Right ventricle myocardium inferior (tissue), 1 donor: ENCODE measurements at places on chromosomes 4 and X. TPM values are rescaled to one million over a fixed set of nuclear protein-coding genes. Genes with fewer than 3 reads are reported as not detected.

DNA sequence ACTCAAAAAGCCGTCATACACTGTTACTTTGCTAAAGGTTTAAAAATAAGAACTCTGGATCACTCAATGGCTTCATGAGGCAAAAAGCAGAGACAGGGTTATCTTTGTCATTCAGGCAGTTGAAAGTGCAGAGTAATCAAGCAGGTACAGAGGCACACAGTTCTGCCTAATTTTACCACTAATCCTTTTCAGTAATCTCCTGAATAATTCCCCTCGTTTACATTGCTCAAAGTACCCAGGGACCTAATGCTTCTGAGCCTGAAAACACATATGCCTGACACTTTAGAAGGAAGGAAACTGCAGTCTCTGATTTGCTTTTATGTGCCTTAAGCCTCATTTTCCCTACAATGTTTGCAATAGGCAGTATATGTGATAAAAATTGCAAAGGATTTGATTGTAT, 71.4 kb upstream of the TRAM1L1 start:
- DNase-seq, result no peak

GRCh38 chr4:148330724-148331123, 111.5 kb downstream of the NR3C2 start:
- DNase-seq, result no peak

DNA sequence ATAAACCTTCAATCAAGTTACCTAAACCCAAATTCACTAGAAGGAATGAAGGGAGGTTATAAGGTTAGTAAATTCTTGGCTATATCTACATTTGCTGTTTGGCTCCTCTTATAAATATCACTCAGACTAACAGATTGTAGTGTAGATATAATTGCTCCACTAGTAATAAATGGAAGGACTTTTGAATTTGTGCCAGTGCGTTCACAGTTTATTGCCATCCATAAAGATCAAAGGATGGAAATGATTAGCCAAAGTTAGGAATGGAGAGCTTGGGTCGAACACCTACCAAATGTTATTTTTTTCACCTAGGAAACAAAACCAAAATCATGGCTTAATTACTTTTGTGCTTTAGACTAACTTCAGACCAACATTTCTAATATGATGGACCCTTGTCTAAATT, 9.2 kb downstream of the DTHD1 start:
- no peak for DNase-seq

DNA sequence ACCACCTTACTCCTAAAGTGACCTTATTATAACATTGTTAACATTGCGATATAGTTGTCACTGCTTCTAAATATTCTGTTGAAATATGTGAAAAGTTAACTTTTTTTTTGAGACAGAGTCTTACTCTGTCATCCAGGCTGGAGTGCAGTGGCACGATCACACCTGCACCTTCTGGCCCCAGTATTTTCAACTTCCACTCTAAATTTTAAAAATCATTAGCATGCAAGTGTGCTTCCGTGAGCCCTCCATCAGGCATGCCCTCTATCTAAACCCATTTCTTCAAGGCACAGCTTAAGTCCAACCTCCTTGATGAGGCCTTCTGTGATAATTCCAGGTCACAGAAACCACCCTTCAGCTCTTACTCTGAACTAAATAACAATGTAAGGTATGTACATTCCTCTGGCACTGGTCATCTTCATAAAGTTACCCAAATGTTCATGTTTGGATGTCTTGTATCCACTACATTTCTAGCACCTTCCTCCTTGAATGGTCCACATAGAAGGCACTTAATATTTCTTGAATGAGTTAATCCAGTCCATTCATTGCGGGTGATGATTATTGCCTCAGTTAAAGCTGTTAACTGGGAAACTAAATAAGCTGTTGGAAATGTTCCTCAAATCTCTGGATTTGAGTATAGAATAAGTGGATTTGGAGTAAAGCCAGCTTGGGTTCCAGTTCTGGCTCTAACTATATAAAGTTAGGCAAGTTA, 38.6 kb upstream of the TMEM131L start:
- no peak for DNase-seq

- no peak for DNase-seq
These were observed 12.7 kb downstream of the RASSF6 start for GRCh38 chr4:73607375-73608033.

GRCh38 chrX:48179691-48180090, 16.9 kb downstream of the SSX5 start:
- DNase-seq, result no peak

DNA sequence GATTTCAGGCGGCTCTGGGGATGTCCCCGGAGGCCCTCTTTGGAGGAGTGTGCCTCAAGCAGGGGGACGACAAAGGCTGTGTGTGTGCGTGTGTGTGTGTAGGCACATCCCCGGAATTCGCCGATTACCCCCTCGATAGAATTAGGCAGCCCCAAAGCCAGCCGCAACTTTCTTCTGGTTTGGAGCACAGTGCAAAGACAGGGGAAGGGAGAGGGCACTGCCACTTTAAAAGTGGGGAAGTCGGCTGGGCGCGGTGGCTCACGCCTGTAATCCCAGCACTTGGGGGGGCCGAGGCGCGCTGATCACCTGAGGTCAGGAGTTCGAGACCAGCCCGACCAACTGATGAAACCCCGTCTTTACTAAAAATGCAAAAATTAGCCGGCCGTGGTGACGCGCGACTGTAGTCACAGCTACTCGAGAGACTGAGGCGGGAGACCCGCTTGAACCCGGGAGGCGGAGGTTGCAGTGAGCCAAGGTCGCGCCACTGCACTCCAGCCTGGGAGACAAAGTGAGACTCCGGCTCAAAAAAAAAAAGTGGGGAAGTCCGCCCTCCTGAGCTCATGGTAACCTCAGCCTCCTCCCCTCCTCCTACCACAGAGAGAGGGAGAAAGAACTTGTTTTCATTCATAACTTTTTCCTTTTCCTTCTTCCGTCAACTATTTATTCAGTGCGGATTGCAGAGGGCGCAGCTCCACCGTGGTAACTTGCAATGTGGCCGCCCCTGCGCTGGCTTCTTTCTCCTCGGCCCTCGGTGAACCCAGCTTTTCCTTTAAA, 2.4 kb downstream of the SPRY1 start:
- DNase-seq, result peak; percentile 77

DNA sequence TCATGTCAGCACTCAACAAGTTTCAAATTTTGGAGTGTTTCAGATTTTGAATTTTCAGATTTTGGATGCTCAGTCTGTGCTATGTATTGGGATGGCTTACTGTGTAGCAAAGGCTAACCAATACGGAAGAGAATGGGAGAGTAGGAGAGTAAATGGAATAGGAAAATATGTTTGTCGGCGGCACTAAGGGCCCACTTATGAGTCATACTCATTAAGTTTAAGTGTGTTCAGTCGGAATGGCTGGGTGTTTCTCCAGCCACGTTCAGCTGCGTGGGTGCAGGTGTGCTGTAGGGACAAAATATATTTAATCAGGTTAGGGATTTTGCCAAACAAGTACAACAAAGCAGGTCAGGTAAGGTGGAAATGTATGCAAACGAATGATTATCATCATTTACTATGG, 13.6 kb downstream of the FTHL17 start:
- no peak for DNase-seq

DNA sequence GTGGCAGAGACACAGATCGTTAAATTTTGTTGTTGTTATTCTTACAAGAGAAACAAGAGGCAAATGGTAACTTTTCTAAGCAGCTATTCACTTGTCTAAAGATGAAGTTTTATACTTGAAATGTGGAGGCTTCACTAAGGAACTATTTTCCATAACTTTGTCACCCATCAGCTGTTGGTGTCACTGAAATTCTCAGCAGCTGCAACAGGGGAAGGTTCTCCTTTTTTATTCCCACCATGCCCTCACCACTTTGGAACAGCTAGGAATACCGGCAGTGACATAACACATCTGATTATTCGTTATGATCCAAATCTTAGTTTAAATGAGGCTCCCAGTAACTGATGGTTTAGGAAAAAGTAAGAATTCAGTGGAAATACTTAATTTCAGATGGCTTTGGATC, 147.0 kb upstream of the LEF1 start:
- DNase-seq, result no peak

DNA sequence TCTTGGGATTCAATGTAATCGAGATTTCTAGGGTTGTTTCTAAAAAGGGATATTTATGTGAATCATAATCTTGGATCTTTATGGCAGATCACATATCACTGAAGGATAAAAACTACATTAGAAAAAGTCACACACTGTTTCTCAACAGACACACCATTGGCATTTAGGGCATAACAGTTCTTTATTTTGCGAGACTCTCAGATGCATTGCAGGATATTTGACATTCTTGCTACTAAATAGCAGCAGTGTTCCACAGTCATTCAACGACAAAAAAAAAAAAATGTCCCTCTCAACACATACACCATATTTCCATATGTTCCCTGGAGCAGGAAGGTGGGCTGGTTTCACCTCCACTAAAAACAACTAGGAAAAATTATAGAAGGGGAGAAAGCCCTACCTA, 243.4 kb upstream of the PCDH18 start:
- DNase-seq, result no peak

- no peak for DNase-seq
These were observed 55.4 kb downstream of the C4orf51 start for GRCh38 chr4:145735347-145735675.

- DNase-seq, result no peak
These were observed 54.4 kb downstream of the RNF150 start for GRCh38 chr4:141078871-141079270.

DNA sequence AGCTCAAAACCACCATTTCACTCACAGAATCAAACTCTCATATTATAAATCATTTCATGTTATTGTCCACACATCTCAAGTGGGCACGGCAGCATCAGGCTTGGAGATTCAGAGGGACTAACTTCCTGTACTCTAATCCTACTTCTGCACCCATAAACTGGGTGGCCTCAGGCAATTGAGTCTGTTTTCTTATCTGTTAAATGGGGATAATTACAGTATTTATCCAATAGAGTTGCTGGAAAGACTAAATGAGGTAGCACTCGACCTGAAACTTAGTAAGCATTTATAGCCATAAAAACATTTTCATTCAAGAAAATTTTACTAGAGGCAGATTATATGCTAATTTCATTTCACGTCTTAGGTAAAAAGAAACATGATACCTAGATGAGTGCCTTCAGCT, 13.0 kb downstream of the TBC1D1 start:
- DNase-seq, result no peak

DNA sequence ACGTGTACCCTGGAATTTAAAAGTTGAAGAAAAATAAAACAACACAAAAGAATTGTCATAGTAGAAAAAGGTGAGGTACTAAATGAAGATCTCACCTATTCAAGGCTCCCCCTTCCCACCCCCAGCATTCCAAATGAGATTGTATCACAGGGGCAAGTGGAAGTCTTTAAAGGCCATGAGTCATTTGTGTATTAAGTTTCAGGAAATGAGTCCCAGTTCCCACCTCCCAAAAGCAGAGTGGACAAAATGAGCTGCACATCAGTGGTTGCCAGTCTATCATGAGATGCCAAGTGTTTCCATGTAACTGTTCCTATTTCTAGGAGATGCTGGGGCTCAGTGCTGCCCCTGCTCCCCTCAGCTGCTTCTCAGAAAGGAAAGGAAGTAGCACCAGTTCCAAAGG, 20.1 kb downstream of the ARHGEF9 start:
- no peak for DNase-seq

DNA sequence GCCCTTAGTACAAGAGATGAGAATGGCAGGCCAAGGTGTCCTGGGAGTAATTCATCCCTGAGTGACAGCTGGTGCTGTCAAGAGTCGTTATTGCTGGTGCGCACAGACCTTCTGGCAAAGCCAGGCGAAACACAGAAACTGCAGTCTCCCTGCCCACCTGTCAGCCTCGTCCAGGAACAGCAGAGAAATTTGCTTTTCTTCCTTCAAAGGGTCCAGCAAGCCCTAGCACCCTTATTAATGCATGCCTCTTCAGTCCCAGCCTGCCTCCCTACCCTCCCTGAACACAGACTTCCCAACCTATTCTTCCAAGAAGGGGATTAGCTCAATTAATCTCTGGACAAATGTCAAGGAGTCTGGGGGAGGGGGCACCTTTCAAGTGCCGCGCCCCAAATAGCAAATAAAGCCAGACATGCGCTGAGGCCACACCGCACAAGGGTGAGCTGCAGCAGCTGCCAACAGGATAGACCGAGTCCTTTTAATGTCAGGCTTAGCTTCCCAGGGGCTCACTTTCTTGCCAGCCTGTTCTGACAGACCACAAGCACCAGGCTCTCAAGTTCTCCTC, 250.7 kb upstream of the RASGEF1B start:
- no peak for DNase-seq

- DNase-seq, result no peak
These were observed 78.6 kb upstream of the AMELX start for GRCh38 chrX:11214346-11215190.

GRCh38 chr4:98516042-98516440, 142.4 kb downstream of the TSPAN5 start:
- DNase-seq, result no peak

- no peak for DNase-seq
These were observed 16.1 kb upstream of the PPP2R3B start for GRCh38 chrX:402857-403256.

DNA sequence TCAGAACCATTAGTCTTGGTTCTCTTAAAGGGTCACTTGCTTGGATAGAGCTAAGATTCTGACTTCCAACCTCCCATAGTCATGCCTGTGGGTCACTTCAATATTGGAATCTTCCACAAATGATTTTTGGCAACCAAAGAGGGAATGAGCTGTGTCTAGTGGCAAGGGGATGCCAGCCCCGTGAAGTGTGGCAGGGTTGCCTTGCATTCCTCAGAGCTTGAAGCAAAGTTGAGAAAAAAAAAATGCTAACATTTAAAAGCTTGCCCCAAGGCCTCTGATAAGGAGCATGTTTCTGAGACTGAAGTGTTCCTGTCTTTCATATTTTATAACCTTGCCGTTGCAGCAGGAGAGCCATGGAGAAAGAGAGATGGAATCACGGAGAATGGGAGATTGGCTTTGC, 120.2 kb downstream of the PAPSS1 start:
- no peak for DNase-seq

GRCh38 chr4:54539500-54540029, 118.2 kb upstream of the KIT start:
- DNase-seq, result peak; percentile 76

DNA sequence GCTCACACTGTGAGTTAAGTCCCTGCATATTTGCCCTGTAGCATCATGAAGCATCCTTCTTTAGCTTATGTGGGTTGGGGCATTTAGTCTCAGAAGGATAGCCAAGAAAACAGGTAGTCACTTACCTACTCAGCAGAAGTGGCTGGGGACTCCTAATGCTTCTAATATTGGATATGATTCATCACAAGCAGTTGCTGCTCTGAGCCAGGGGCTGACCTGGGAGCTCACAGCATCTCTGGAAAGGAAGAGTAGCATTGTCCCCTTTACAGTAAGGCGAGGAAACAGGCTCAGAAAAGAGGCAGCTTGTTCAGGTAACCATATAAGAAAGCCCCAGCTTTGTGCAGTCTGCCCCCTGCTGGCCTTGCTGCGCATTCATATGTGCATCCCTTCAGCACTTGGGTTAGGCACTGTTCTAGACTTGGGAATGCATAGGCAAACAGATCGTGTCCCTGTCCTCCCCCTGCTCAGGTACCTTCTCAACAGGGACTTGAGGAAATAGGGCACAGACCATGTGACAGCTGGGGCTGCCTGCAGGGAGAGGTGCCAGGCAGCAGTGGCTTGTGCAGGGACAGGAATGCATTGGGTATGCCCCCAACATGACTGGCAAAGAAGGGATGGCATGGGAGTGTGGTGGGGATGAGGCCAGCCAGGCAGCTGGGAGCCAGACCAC, 35.7 kb upstream of the TBC1D14 start:
- DNase-seq, result peak; percentile 87

Gene LPAR4
- total RNA-seq, result 0.22 TPM

Gene UCP1
- total RNA-seq, result not detected

Gene CHST7
- 15.1 TPM for total RNA-seq

Gene CYLC1
- total RNA-seq, result not detected
